Activated T-cell treated with anti-CD3 and anti-CD28 coated beads, Interleukin-2, amount 50 U/mL, for 4 hours (primary cell): ENCODE measurements at places on chromosomes 6 and 20.

DNA sequence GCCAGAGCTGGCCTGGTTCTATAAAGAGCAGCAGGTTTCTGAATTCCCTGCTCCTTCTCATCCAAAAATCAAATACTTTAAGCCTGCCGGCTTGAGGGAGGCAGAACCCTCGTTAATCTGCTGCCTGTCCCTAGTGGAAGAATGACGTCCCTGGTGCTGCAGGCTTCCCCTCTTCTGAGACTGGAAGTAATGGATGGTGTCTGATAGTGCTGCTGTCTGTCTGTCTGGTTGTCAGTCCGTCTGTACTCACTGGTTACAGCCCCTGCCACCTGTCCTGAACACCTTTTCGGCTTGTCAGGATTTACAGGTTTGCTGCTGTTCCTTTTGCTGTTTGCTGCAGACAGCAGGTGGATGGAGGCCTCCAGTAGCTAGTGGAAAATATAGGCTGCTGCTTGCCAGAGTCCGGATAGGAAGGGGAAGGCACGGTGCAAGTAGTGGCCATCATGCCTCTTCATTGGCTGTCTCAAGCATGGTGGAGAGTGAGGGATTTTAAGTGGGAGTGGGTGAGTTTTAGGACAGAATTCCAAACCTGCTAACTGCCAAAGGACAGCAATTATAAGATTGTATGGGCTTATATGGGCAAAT, 2.5 kb downstream of the RIMS1 start:
- DNase-seq = no peak

GRCh38 chr6:84425971-84426705, 198.7 kb upstream of the CEP162 start:
- DNase-seq = no peak

DNA sequence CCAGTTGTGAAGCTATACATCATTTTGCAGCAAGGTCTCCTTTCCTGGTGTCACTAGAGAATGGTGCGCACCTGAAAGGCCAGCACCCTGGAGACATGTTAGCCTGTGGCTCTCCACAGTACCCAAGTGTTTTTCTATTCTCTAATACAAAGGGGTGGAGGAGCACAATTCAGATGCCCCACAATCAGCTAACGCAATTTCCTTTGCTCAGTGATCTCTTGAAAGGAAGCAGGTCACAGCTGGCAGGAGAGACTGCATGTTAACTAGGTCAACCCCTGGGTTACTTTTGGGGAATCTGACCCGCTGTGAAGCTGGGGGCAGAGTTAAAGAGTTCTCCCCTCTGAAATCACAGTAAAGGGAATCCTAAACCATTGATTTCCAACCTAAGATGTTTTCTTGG, 92.5 kb downstream of the B3GAT2 start:
- no peak for DNase-seq

GRCh38 chr20:3068986-3069900, 2.2 kb upstream of the OXT start:
- peak; percentile 41 for DNase-seq

GRCh38 chr6:147378819-147379218, 129.7 kb upstream of the SAMD5 start:
- no peak for DNase-seq

GRCh38 chr6:16681260-16681873, 79.9 kb downstream of the ATXN1 start:
- no peak for DNase-seq

- DNase-seq = no peak
Observed at GRCh38 chr20:37526238-37526838, 1.3 kb downstream of the BLCAP start.

- no peak for DNase-seq
Observed at GRCh38 chr6:121436960-121437850, 1.8 kb downstream of the GJA1 start.

DNA sequence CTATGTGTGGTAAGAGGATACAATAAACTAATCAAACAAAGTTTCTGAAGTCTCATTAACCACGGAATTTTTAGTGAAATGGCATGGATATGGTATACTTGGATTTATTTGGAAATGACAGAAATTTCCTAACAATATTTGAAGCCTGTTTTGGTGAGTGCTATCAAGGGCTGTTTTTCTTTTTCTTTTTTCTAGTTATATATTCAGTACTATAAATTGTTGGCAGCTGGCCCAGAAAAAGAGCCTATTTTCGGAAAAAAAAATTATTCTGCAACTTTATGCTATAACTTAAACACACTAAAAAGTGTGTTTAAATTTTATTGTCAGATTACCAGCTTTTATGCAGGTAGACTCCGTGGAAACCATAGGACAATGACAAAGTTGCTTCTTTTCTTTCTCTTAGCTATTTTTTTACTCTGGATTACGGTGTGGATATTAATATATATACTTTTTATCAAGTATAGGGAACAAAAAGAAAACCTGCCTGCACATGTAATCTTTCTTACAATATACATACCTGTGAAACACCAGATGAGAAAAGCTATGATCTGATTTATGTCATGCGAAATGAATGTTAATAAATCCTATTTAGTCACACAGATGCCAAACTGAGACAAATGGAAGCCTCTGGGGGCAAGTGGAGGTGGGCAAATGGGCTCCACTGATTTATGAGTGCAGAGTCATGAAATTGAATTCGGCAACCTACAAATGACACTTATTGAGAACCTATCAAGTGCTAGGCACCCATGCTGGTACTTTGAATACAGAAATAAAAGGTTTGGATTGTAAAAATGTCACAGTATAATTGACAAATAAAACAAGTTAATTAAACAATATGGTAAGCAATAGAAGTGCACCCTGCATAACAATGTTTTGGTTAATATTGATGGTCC, 919.5 kb upstream of the FLRT3 start:
- DNase-seq = no peak

DNA sequence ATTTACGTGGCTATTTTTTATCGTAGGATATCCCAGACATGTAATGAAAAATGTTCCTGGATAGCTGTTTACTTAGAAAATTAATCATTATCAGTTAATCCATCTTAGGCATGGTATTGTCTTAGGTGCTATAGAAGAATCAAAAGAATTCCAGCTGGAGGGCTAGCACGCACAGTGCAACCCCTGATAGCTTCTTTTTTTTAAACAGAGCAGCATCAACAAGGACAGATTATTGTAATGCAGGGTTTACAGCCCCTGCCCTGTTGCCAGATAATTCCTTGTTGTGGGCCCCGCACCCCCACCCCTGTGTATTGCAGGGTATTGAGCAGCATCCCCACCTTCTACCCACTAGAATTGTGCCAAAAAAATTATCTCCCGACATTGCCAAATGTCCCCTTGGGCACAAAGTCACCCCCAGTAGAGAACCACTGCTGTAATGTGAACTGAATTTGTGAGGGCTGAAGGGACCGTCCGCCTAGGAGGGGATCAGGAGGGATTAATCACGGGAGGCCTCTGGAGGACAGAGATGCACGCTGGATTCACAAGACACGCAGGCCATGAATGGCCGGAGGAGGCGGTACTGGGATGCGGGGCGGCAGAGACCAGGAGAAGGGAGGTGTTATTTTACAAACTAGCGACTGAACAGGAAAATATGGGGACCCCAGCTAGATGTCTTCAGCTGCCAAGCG, 174.6 kb downstream of the ZDHHC14 start:
- no peak for DNase-seq

DNA sequence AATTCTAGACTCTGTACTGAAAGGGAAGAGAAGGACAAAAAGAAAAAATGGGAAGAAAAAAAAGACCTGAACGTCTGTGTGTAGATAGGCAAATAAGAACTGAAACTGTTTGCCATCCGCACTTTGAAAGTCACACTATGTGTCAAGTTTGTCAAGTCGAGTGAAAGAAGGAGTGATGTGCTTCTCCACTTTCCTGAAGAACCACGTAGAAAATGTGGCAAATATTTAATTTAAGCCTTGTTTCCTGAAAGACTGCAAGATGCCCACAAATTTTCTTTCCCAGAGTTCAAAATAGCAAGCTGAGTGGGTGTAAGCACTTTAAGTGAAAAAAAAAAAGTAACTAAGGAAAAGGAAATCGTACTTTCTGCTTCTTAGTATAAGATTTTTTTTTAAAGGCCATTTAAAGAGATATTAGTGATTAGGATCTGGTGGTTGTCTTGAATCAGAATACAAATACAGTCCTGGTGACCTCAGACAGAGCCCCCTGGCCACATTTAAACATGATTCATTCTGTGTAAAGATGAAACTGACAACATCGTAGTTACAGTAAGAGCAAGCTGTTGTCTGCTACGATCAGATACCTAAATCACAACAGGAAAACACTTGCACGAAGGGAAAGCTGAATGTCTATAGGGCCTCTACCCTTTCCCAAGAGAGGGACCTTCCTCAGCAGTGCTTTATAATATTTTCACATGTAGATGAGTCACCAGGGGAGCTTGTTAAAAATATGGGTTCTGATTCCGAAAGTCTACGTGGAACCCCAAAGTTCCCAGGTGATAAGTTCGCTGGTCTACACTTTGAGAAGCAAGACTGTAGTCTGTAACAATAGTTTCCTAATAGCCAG, 102.3 kb downstream of the HIVEP2 start:
- peak; percentile 38 for DNase-seq

GRCh38 chr6:51616243-51616642, 471.2 kb downstream of the PKHD1 start:
- DNase-seq = no peak

DNA sequence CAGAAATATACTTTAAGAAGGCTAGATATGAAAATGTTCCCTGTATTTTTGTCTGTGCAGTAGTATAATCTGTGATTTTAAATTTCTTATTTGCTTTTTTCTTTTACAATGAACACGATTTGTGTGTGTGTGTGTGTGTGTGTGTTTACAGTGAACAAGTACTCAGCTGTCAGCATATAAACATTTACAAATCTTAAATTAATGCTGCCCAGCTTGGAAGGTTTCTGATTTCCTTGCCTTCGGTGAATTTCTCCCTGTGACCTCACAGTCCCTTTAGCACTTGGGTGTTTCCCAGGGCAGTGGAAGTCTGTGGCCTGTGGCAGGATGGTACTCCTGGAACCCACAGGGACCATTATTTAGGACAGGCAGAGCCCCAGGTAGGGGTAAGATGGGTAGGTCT, 37.6 kb downstream of the TXLNB start:
- no peak for DNase-seq

- no peak for DNase-seq
Observed at GRCh38 chr6:166614589-166614988, 12.5 kb downstream of the RPS6KA2 start.

- DNase-seq = no peak
Observed at GRCh38 chr6:140609956-140610355, 1235.5 kb upstream of the CITED2 start.

DNA sequence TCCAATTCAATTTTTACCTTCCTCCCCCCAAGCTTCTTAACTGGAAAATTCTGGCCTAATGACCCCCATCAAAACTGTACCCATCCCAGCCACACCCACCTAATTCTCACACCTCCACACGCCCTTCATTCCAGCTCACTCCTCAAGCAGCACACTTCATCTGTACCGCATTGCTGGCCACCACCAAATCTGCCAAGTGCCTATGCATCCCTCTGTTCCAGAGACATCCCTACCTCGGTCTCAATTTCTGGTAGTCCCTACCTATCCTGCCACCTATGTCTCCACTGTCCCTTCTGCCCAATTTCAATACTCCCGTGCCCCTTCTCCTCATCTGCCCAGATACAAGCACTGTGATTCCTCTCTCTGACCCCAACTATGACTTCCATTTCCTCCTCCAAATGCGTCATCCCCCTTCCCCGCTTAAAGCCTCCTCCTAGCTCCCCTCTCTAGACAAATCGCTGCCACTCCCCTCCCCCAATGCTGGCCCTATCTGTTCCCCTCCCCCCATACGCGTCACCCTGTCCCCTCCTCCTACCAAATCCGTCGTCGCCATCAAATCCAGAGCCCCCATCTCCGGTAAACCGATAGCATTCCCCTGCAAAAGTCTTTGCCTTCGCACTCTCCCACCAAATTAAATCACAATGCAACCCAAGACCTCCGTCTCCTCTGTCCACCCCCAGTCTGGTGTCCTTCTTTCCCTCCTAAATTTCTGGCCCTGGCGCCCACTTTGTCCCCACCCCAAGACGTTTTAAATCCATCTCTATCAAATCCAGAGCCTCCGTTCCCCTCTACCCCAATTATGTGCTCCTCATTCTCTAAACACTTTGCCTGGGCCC, 1.2 kb downstream of the MTCH1 start:
- peak; percentile 55 for DNase-seq

DNA sequence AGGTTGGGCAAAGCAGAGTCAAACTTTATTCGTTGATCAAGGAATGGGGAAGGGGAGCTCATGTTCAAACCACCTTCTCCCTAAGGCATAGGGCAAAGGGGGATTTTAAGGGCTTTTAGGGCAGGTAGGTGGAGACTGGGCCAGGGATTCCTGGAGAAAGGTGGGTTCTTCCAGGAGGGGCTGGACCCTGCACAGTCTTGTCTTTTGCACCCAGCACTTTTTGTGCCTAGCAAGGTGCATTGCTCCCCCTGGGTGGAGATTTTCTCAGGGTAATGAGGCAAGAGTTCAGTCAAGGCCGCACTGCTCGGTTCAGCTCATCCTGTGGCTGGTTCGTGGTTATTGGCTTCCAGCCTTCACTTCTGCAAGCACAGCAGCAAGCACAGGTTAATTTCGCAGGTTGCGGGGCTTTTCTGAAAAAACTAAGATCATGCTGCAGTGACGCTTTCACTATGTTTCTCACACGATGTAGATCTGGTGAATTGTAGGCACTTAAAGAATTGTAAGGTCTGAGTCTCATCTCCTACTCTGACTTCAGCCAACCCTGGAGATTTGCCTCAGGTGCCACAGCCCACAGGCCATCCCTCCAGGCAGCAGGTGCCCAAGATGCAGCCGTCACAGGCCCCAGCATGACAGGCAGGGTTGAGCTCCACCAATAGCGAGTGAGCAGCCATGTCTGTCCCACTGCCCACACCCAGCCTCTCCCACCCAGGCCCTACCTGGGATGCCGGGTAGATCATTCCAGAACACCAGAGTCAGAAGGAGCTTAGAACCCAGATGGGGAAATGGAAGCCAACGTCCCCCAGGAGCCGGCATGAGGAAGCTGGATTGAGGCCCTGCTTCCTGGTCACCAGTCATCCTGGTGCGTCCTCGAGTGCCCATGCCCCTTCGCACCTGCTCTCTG, 37.1 kb downstream of the SUN5 start:
- DNase-seq = no peak

GRCh38 chr6:72322771-72323170, 299.1 kb upstream of the KCNQ5 start:
- no peak for DNase-seq

DNA sequence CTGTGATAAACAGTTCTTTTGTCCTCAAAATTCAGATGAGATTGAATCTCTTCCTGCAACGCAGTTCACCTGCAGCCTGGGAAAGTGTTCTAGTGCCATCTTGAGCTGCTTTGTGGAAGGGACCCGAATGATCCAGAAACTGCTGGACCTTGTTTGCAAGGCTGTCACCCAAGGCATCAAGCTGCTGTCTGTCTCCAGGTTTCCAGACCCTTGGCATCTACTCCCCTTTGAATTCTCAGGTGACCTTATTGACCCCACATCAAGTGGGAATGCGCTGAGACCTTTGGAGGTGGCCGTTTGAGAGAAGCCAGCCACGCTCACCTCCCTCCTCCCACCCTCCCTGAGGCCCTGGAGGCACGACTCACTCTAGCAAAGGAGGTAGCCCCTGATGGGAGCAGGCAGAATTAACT, 112.5 kb downstream of the EDN3 start:
- DNase-seq = no peak

DNA sequence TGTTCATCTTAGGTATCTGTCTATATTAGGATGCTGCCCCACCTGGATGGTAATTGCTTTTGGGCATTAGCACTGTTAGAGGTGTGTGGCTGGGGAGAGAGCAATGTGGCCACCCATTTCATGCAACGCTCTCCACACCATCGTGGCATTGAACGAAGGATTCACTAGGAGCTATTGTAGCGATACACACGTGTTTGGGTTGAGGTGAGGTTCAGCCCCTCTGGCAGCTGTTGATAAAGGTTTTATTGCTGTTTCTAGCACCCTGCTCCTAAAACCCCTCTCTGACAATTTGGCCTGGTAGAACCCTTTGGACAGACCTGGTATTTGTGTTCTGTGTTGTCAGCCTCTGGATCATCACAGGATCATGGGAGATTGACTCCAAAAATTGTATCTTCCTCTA, 280.9 kb downstream of the PRL start:
- DNase-seq = no peak
